Activated gamma-delta T cell treated with Interleukin-2 at 50 U/mL for 16 hours (primary cell): ENCODE measurements at places on chromosomes 11 and 22.
A peak's percentile ranks its signal among the peaks of the same experiment; 100 is the strongest.

- DNase-seq = no peak
Observed at GRCh38 chr11:114847306-114847975, 169.1 kb downstream of the NXPE2 start.

GRCh38 chr11:22138264-22138663 lies 54.6 kb upstream of the ANO5 start:
- no peak for DNase-seq

DNA sequence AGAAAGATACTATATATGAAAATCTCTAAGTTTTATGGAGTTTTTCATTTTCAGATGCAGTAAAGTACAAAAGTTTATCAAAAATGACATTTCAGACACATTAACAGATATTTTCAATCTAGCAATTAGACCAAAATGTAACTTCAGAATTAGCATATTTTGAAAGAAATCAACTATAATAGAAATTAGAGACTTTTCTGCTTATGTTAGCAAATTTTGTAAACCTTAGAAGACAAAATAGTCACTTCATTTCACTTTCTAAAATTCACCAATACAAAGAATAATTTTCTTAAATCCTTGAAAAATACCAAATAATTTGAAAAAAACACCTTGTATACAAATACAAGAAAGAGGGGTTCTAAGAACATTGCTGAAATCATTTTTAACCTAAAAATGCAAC lies 135.8 kb upstream of the FIBIN start:
- no peak for DNase-seq

DNA sequence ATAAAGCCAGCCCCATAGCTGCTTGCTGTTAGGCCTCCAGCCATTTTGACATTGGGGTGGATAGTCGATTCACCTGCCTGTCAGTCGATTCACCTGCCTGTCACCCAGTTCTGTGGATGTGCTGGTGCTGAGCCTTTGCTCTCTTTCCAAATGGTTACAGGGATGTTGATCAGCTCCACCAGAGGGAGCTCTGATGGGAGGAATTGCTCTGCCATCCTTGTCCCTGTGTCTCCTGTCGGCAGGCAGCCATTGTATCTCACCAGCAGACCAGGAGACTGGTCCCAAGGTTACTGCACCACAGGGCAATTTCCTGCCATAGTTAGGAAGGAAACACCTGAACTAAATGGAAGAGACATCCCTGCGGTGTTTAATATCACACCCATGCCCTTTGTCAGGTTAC lies 6.1 kb downstream of the MPEG1 start:
- no peak for DNase-seq

- DNase-seq = peak; percentile 36
Observed at GRCh38 chr11:9280655-9281301, 15.6 kb upstream of the DENND5A start.

- no peak for DNase-seq
Observed at GRCh38 chr11:131121426-131122333, 205.4 kb upstream of the SNX19 start.

DNA sequence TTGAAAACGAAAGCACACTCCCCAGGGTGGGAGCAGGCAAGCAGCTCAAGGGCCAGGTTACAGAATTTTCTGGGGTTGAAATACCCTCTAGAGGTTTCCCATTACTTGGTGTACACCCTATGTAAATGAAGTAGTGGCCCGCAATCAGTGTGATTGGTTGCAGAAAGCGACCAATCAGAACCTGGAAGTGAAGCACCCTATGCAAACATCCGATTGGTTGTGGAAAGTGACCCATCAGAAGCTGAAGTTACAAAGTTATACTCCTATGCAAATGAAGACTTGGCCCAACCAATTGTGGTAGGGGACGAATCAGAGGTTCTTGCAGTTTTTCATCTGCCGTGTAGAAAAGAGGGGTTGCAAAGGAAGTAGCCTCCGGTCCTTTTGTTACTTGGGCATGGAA lies 19.2 kb downstream of the PRR5 start:
- DNase-seq = no peak

DNA sequence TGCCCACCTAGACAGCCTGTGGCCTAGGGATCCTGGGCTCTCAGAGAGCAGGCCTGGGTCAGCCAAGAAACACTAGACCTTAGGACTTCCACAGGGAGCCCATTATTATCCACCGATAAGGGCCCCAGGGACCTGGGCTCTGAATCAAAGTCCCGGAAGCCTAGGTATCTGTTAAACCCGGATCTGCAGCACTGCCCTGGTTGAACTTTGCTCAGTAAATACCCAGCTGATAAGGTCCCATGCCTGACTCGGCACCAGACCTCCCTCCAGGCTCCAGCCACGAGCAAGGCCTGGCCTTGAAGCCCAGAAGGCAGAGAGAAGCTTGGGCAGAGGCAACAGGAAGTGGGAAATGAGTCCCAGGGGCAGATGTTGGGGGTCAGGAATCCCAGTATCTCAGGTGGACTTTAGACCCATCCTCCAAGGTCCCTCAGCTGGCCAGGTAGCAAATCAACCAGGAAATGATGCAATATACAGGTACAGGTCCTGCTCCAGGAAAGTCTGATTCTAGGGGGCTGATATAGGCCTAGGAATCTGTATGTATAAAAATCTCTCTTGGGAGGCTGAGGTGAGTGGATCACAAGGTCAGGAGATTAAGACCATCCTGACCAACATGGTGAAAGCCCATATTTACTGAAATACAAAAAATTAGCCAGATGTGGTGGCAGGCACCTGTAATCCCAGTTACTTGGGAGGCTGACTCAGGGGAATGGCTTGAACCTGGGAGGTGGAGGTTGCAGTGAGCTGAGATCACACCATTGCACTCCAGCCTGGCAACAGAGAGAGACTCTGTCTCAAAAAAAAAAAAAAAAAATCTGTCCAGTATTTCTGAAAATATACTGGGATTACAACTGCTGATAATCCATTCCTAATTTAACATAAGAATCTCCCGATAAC lies 18.7 kb downstream of the POU2AF1 start:
- DNase-seq = no peak

DNA sequence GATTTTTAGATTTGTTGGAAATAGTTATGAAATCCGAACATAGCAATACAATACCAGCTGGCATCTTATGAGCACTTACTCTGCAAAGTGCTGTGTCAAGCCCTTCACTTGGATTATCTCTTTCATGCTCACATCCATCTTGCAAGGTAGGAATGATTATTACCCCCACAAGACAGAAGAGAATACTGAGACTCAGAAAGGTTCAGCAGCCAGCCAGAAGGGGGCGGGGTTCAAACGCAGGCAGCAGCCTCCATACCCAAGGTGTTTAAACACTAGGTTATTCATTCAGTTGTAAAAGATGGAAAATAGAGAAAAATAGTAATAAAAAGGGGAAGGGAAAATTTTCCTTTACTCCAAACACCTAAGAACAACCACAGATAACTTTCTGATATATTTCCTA lies 158.5 kb downstream of the CCDC34 start:
- no peak for DNase-seq

- no peak for DNase-seq
Observed at GRCh38 chr22:38035530-38035885, 21.7 kb upstream of the PICK1 start.

DNA sequence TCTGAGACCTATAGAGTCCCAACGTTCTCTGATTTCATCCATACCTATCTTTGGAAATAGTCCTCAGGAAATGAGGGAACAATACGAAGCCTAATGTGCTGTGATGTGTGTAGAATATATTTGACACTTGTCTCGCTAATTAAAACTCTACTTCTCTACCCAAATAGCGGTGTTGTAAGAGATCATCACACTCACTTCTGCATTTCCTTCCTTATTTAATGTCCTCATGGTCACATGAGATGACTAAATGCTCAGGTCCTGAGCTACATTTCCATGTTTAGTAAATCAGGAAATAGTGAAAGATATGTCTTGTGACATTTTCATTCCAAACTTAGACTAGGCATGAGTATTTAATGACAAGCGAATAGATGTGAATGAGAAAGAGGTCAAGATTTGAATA lies 112.3 kb downstream of the MAML2 start:
- DNase-seq = no peak
